ENCODE measurements at places on chromosomes 6 and 20.

DNA sequence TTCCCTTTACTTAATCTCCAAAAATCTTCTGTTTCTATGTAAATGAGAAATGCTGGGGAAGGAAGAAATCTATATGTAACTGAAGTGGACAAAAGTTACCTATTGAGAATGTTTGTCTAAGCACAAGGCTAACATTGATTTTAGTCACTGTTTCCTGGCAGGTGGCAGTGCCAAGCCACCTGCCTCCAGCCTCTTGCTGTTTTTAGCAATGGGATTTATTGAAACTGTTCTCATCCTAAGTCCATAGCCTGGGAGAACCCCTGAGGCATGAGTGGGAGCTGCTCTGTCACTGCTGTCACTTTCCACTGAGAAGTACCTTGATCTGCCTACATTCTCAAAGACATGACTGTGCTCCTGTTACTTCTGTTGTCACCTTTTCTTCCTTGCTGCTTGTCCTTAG is 14.7 kb downstream of the ENPP3 start:
- DNase-seq: no peak

DNA sequence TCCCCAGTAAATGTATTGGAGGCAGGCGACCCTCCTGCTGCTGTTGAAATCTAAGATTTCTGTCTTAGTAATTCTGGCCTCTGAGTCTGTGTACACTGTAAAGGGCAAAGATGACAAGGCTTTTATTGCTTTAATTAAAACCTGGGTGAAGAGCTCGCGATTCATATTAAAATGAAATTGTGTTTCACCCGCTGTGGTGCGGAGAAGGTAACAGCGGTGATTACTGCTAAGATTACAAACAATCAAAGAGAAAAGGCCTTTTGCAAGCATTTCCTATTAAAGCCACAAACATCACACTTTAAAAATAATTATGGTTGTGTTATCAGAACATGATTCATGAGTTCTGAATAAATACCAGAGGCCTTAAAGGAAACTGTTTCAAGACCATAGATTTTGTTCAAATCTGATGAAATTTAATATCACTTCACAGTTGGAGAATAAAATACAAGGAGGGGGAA is 69.3 kb downstream of the TOX2 start:
- DNase-seq: no peak

DNA sequence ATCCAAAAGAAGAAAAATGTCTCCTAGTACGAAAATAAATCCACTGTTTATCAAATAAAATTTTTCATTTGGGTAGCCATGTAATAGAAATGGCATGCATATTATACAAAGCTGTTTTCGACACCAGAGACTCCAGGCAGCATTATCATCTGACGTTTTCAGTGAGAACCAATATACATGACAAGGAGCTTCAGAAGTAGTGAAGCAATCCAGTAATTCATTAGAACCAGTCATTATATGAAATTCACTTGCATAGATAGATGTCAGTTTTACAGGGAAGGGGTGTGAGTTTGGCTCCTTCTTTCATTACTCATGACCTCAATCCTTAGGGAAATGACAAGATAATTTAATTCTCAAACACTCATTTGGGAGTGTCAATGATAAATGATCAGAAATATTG is 14.7 kb downstream of the HTR1B start:
- no peak for DNase-seq

- no peak for DNase-seq
These were observed 233.7 kb downstream of the THBS2 start for GRCh38 chr6:169019727-169020491.

GRCh38 chr6:87829622-87830121 is 127.6 kb upstream of the AKIRIN2 start:
- no peak for DNase-seq

- DNase-seq: no peak
These were observed 110.0 kb upstream of the RIN2 start for GRCh38 chr20:19648024-19648423.

- DNase-seq: no peak
These were observed 48.0 kb downstream of the NCOA3 start for GRCh38 chr20:47549671-47550070.
